CD4-positive, alpha-beta memory T cell (primary cell): ENCODE measurements at places on chromosomes 7 and 10.

DNA sequence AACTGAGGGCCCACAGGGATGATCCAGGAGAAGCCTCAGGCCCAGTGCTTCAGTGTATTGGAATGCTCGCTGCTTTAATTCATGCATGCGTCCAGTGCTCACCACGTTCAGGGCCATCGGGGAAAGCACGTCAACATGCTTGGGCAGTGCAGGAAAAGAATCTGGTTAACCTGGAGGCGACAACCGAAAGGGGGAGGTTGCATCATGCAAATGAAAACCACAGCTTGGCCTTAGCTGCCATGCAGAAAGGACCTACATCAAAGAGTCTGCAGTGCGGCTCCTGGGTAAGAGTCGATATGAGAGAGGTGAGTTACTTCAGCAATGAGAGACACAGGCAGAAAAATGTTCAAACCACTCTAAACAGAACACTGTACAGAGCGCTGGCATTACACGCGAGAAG is 440.1 kb downstream of the KCNMA1 start:
- no peak for DNase-seq

GRCh38 chr10:108363576-108363975 is 1199.1 kb upstream of the SORCS1 start:
- DNase-seq, result no peak

GRCh38 chr10:6070660-6071059 is 8.5 kb upstream of the IL2RA start:
- DNase-seq, result no peak

- no peak for DNase-seq
Observed at GRCh38 chr7:79403451-79403850, 50.0 kb downstream of the MAGI2 start.

DNA sequence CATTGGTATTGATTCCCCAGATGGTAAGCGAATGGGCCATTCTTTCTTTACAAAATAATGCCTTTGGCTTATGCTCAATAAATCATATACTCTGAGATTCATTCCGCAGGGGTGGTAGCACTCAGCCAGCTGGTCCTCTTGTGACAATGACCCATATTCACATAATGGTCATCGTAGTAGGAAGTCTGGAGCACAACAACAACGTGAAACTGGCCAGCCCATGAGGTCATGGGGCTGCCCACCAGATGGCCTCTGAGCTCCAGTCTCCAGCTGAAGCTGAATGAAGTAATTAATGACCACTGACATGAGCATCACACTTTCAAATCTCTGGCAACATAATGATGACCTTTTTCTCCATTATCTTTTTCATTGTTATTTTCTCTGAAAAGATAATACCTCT is 42.3 kb upstream of the SORCS1 start:
- DNase-seq, result no peak

GRCh38 chr10:23376229-23376655 is 31.6 kb upstream of the C10orf67 start:
- DNase-seq, result no peak

GRCh38 chr7:121301446-121302213 is 27.2 kb upstream of the WNT16 start:
- no peak for DNase-seq

- no peak for DNase-seq
Observed at GRCh38 chr7:107495516-107495915, 25.7 kb downstream of the GPR22 start.

DNA sequence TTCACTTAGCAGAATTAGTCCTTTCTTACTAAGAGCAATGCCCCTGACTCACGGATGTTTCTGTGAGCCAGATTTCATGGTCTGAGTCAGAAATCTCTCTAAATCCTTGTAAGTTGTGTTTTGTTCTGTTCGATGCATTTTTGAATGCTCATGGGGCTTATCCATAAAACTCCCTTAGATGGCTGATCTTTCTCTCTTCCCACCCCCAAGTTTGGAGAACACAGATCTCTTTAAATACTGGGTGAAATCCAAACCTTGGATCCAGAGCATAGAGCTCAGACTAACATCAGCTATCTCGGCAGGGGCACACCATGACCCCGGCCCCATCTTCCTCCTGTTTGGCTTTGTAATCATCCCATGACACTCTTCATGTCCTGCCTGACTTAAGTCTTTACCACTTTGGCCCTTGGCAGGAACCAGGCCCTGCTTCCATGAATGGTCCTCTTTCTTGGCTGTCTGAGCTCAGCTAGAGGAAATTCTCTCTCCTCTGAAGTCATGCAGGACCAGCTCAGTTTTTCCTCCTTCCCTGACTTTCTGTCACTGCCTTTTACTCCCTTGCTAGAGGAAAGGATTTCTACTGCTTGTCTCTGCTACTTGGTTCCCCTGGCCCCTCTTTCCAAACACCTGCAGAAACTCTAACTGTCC is 120.4 kb upstream of the RAB11FIP2 start:
- no peak for DNase-seq

- DNase-seq, result peak; percentile 15
Observed at GRCh38 chr7:30062587-30062986, 34.4 kb downstream of the PLEKHA8 start.

DNA sequence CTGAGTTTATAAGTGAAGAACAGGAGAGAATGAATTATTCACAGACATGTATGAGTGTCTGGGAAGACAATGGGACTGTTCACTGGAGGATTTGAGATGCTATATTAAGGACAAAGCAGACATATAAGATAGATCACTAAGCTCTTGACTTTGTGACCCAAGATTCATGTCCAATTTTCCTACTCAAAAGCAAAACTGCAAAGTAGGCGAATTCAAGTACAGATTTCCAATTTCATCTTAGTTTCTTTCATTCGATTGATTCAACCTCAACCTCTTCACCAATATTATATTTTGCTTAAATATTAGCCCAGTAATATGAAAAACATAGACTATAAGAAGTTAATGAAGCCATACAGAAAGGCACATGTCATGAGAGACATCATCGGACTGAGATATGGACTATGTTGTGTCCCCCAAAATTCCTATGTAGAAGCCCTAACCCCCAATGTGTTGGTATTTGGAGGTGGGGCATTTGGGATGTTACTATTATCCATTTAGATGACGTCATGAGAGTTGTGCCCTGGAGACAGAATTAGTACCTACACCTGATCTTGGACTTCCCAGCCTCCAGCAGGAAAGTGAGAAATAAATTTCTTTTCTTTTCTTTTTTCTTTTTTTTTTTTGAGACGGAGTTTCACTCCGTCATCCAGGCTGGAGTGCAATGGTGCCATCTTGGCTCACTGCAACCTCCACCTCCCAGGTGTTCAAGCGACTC is 353.7 kb upstream of the AKR1E2 start:
- DNase-seq, result no peak

- no peak for DNase-seq
Observed at GRCh38 chr10:77043420-77043763, 594.2 kb downstream of the KCNMA1 start.

DNA sequence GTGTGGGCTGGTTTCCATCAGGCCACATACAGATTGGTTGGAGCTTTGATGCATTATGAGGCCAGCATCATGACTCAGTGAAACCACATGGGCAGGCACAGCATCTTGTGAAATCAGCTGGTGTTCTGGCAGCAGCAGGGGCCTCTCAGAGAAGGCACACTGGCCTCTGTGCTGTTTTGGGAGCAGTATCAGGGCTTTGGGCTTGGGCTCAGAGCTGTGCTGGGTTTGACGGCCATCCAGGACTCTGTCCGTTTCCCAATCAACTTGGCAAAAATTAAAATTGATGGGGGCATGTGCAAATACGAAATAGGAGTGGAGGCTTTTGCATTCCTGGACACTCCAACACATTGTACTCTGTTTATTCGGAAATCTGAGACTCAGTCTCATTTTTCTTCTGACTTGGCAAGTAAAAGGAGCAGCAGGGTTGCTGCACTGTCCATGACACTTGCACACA is 190.9 kb downstream of the BMPER start:
- no peak for DNase-seq

DNA sequence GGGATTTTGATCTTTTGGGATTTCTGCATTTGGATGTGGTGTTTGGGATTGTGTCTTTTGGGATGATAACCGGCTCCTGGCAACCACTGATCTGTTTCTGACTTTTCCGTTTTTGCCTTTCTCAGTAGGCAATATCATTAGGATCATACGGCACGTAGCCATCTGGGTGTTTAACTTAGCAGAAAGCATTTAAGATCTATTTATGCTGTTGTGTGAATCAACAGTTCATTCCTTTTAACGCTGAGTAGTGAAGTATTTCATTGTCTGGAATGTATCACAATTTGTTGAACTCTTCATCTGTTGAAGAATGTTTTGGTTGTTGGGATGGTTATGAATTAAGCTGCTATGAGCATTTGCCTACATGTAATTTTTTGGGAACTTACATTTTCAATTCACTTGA is 459.6 kb downstream of the SDK1 start:
- no peak for DNase-seq

DNA sequence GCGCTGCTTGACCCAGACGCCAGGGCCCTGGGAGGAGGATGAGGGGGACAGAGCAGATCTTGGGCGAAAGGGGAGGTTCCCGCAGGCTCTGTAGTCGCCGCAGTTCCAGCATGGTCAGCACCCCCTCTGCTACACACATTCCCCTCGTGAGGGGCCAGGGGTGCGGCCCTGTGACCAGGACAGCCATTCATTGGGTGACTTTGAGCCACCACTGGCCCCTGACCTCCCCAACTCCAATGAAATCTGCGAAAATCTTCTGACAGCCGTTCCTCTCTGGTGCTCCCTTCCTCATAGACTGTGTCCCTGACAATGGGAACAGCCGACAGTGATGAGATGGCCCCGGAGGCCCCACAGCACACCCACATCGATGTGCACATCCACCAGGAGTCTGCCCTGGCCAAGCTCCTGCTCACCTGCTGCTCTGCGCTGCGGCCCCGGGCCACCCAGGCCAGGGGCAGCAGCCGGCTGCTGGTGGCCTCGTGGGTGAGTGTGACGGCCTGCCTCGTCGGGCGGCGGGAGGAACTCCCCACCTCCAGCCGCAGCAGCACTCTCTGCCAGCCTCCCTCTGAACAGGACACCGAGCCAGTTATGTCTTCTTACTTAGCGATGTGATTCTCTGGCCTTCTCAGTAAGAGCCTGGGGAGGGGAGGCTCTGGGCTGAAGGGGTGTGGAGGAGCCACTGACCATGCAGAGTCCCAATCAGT is 825 bp downstream of the TMEM176A start:
- DNase-seq, result no peak

- DNase-seq, result peak; percentile 36
Observed at GRCh38 chr7:96075510-96076349, 246.2 kb downstream of the SLC25A13 start.

DNA sequence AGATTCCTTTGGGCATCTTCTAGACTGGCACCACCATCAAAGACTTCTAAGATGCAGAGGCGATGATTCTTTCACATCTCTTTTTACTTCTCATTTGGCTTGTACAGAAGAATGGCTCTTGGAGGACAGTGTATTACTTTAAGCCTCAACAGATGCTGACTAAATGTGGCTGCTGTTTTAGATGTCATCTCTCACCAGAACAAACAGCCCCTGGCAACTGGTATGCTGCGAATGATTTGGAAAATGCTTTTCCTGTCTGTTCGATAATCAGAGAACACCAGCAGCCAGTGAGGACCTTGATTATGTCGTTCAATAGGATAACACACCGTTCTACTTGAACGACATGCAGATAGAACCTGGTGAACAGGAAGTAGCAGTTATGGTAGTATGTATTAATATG is 131.8 kb downstream of the RNF216 start:
- DNase-seq, result no peak

- peak; percentile 40 for DNase-seq
Observed at GRCh38 chr7:111741811-111742240, 179.5 kb upstream of the IMMP2L start.
